Esophagus mucosa (tissue), 1 donor: ENCODE measurements at places on chromosomes 6 and 20. TPM values are rescaled to one million over a fixed set of nuclear protein-coding genes. Genes with fewer than 3 reads are reported as not detected.
A peak's percentile ranks its signal among the peaks of the same experiment; 100 is the strongest.

DNA sequence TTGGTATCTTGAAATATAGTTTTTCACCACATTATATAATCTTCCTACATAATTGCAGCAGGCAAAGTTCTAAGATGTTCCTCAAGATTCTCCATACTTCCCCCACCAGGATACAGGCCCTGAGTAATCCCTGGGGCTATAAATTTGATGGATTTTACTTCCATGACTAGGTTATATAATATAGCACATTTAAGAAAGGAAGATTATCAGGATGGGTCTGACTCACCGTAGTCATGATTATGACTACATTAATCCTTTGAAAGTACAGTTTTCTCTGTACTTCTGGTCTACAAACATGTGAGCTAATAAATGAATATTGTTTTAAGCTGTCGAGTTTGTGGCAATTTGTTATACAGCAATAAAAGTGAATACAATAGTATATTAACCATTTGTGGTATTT, 122.5 kb downstream of the MACROD2 start:
- no peak for ATAC-seq

PRDM13 gene
- not detected for total RNA-seq

DNA sequence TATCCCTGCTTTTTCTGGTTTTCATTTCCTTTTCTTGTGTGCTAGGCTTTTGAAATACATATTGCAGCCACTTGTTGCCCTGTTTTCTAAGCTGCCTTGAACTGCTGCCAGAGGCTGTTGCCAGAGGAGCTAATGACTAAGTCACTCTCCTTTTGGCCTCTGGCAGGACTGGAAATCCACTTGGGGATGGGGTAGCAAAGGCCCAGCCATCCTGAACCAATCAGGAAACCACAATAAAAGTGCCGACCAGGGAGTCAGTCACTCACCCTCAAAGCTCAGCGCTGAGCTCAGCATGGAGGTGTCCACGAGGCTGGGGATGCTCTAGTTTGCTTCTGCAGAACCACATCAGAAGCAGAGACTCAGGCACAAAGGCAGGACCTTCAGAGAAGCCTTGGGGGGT, 813.0 kb downstream of the DHX35 start:
- ATAC-seq, result peak; percentile 78

GRCh38 chr6:16928387-16928786, 167.1 kb upstream of the ATXN1 start:
- ATAC-seq, result no peak

- ATAC-seq, result peak; percentile 46
Observed at GRCh38 chr20:62876902-62877816, 15.5 kb upstream of the TCFL5 start.

GUCA1A gene
- not detected for total RNA-seq

- no peak for ATAC-seq
Observed at GRCh38 chr6:15515660-15516375, 147.0 kb downstream of the DTNBP1 start.

- no peak for ATAC-seq
Observed at GRCh38 chr6:118813775-118814174, 80.2 kb upstream of the ASF1A start.

- no peak for ATAC-seq
Observed at GRCh38 chr6:106048336-106048735, 37.8 kb upstream of the PRDM1 start.

NHLRC1 gene
- 0.96 TPM for total RNA-seq

SLC24A3 gene
- total RNA-seq, result 13.0 TPM

DNA sequence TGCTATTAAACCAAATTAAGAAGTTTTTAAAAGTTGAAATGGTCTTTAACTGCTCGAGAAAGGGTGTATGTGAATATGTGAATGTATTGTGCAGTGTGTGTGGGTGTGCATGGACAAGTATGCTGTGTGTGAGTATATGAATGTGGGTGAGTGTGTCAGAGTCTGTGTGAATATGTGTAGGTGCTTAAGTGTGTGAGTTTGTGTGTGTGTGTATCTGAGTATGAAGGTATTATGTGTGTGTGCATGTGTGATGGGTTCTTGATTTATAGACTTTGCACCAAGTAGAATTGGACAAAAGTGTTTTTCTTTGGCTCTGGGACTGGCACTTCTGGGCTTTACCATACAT, 21.6 kb downstream of the EYA2 start:
- ATAC-seq, result no peak

- peak; percentile 69 for ATAC-seq
Observed at GRCh38 chr6:152380993-152381898, 255.9 kb downstream of the SYNE1 start.

BFSP1 gene
- 1.3 TPM for total RNA-seq

LAMA4 gene
- total RNA-seq, result 8.0 TPM

RNF39 gene
- 2.6 TPM for total RNA-seq

DNA sequence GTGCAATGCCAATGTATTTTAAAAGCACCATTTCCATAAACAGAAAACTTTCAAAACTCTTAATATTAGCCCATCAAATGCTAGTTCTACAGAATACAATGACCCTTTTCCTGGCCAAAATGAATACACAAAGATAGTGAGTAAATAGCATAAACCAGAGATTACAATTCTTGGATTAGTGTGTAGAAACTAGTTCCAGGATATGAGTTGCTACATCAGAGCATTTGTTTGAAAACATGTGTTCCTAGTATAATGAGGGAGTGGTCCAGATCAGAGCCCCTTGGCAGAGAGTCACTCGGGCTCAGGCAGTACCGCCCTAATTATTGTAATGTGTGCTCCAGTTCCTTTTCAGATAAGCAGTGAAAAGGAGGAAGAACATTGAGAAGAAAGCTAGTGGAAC, 63.7 kb upstream of the COL21A1 start:
- ATAC-seq, result no peak

NKAIN2 gene
- total RNA-seq, result not detected
